Progenitor cell of endocrine pancreas (in vitro differentiated cells): ENCODE measurements at places on chromosomes 2 and 18. TPM values are rescaled to one million over a fixed set of nuclear protein-coding genes. Genes with fewer than 3 reads are reported as not detected.
A peak's percentile ranks its signal among the peaks of the same experiment; 100 is the strongest.

CPLX4 gene
- not detected in 2 replicates for total RNA-seq

DNA sequence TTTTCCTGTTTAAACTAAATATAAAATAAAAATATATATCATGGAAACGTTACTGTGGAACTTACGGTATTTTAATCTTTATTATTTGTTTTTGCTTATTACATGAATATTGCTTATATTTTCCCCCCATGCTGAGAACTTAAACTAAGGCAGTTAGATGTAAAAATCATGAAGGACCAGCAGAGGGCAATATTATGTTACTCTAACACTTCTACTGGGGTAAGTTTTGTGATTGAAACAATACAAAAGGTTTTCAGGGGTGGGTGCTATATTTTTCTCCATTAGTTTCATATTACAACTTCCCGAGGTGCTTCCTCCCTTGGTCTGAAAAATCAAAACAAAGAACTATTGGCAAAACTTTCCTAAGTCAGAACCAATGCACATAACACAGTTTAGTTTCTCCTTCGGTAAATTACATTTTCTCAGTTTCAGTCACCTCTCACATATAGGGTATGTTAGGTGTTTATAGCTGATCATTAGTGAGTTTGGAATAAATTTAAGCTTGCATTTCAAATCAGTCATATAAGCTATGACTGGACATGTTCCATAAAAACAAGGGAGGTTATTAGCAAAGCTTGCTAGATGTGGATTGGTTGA lies 54.8 kb downstream of the ZNF407 start:
- no peaks in the 10 kb centered on the region for H3K27me3 ChIP-seq
- H3K36me3 ChIP-seq, result no peaks in the 10 kb centered on the region
- H3K27ac ChIP-seq, result no peak overlapping the region
- H3K4me3 ChIP-seq, result no peak overlapping the region

DES gene
- total RNA-seq, result not detected in 2 replicates

GRCh38 chr18:78429127-78430108 lies 550.2 kb upstream of the SALL3 start:
- H3K4me3 ChIP-seq, result no peak overlapping the region
- no peak overlapping the region for H3K27ac ChIP-seq
- no peaks in the 10 kb centered on the region for H3K4me1 ChIP-seq
- peaks cover 9% of the 10 kb centered on the region for H3K27me3 ChIP-seq

CRYGD gene
- total RNA-seq, result not detected in 2 replicates

PROM2 gene
- 14.2 and 16.9 TPM in 2 replicates for total RNA-seq

- H3K27me3 ChIP-seq, result peaks cover 24% of the 10 kb centered on the region
- no peak for DNase-seq
- peaks cover 18% of the 10 kb centered on the region for H3K4me1 ChIP-seq
- no peak overlapping the region for H3K27ac ChIP-seq
Measured at GRCh38 chr2:44779793-44780192, 161.7 kb upstream of the SIX3 start.

CPO gene
- 0.24 TPM in 1 of 2 replicates, not detected in the other for total RNA-seq

GRCh38 chr18:13810950-13811485 lies 12.9 kb upstream of the MC5R start:
- H3K36me3 ChIP-seq, result no peaks in the 10 kb centered on the region
- peaks cover 29% of the 10 kb centered on the region for H3K4me1 ChIP-seq
- no peak overlapping the region for H3K4me3 ChIP-seq
- DNase-seq, result no peak
- no peak overlapping the region for H3K27ac ChIP-seq

- DNase-seq, result no peak
- H3K27me3 ChIP-seq, result peaks cover 32% of the 10 kb centered on the region
- no peaks in the 10 kb centered on the region for H3K36me3 ChIP-seq
- H3K4me3 ChIP-seq, result no peak overlapping the region
- no peak overlapping the region for H3K27ac ChIP-seq
Measured at GRCh38 chr2:27080603-27080936, 2.2 kb downstream of the EMILIN1 start.

BOLL gene
- 0.22 and 0.51 TPM in 2 replicates for total RNA-seq

- no peak overlapping the region for H3K27ac ChIP-seq
- H3K27me3 ChIP-seq, result no peaks in the 10 kb centered on the region
- no peaks in the 10 kb centered on the region for H3K4me1 ChIP-seq
- DNase-seq, result no peak
- peaks cover 25% of the 10 kb centered on the region for H3K36me3 ChIP-seq
- no peak overlapping the region for H3K4me3 ChIP-seq
Measured at GRCh38 chr2:241254904-241255351, 60.5 kb downstream of the HDLBP start.

DNA sequence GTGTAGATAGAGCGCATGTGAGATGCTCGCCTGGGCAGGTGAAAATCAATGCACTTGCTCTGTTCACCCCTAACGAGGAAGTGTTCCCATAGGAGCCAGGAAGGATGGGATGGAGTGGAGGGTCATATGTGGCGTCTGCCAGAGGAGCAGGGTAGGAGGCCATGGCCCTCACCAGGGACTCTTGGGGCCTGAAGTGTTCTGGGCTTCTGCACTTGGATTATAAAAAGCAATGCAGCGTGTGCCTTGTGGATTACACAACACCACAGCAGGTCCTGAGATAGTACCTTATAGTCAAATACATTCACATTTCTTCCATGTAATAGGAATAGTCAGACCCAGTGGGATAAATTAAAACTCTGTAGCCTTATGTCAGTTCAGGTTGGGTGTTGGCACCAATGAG lies 100.1 kb downstream of the CABLES1 start:
- no peak overlapping the region for H3K4me3 ChIP-seq
- no peak overlapping the region for H3K27ac ChIP-seq

TGFBRAP1 gene
- 19.7 and 20.0 TPM in 2 replicates for total RNA-seq

GRCh38 chr18:23580677-23581367 lies 5.5 kb downstream of the NPC1 start:
- no peak for DNase-seq
- H3K27ac ChIP-seq, result no peak overlapping the region
- peaks cover 24% of the 10 kb centered on the region for H3K4me1 ChIP-seq
- H3K4me3 ChIP-seq, result no peak overlapping the region
- no peaks in the 10 kb centered on the region for H3K27me3 ChIP-seq
- H3K36me3 ChIP-seq, result peaks cover 9% of the 10 kb centered on the region

- no peak for DNase-seq
- no peaks in the 10 kb centered on the region for H3K27me3 ChIP-seq
- no peak overlapping the region for H3K4me3 ChIP-seq
- H3K36me3 ChIP-seq, result no peaks in the 10 kb centered on the region
- H3K4me1 ChIP-seq, result no peaks in the 10 kb centered on the region
- H3K27ac ChIP-seq, result no peak overlapping the region
Measured at GRCh38 chr18:40006634-40007033, 1948.4 kb upstream of the PIK3C3 start.

CIB4 gene
- total RNA-seq, result not detected in 2 replicates

DLGAP1 gene
- 16.7 and 18.3 TPM in 2 replicates for total RNA-seq

EVX2 gene
- total RNA-seq, result not detected in 2 replicates

TSGA10 gene
- total RNA-seq, result 12.3 and 13.8 TPM in 2 replicates

GRCh38 chr2:28544922-28545589 lies 49.2 kb downstream of the PLB1 start:
- peaks cover 12% of the 10 kb centered on the region for H3K4me1 ChIP-seq
- H3K36me3 ChIP-seq, result no peaks in the 10 kb centered on the region
- H3K27ac ChIP-seq, result peak overlapping the region; percentile 59
- H3K4me3 ChIP-seq, result no peak overlapping the region
- DNase-seq, result no peak

GRCh38 chr2:127155947-127156346 lies 49.0 kb upstream of the BIN1 start:
- no peaks in the 10 kb centered on the region for H3K36me3 ChIP-seq
- H3K4me3 ChIP-seq, result no peak overlapping the region
- no peak for DNase-seq
- H3K27ac ChIP-seq, result no peak overlapping the region
- peaks cover 11% of the 10 kb centered on the region for H3K27me3 ChIP-seq

- no peak overlapping the region for H3K27ac ChIP-seq
- peaks cover 10% of the 10 kb centered on the region for H3K4me1 ChIP-seq
Measured at GRCh38 chr18:39945076-39945475, 2010.0 kb upstream of the PIK3C3 start.

DNA sequence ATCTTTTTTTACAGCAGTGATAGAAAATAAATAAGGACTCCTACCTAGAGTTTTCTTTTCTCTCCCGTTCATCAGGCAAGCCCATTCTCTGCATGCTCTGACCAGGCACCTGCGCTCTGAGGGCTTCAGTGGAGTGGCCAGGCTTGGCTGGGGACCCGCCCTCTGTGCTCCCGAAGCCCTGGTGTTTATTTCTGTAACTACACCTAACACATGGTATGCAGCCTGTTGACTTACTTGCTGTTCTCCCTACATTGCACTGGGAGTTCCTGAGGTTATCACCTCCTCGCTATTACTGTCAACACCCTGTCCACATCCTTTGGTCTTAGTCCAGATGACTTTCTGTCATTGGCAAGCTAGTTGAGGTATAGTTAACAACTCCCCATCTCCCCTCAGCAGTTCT lies 317.7 kb downstream of the LPIN1 start:
- H3K36me3 ChIP-seq, result no peaks in the 10 kb centered on the region
- H3K27ac ChIP-seq, result no peak overlapping the region
- H3K4me3 ChIP-seq, result no peak overlapping the region
- H3K4me1 ChIP-seq, result no peaks in the 10 kb centered on the region
- no peak for DNase-seq

CHRNA1 gene
- not detected in 2 replicates for total RNA-seq

SLC19A3 gene
- 34.3 and 36.4 TPM in 2 replicates for total RNA-seq

FIGLA gene
- total RNA-seq, result not detected in 2 replicates

DNA sequence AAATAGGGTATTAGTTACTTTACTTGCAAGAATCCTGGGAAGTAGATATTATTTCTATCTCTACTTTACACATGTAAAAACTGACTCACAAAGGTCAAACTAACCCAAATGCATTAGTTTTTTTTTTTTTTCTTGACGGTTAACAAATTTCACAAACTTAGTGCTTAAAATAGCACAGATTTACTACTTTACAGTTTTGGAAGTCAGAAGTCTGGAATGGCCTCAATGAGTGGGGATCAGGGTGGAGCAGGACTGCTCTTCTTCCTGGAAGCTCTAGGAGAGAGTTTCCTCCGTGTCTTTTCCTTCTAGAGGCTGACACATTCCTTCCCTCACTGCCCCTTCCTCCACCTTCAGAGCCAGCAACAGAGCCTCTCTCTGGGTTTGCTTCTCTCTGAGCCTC lies 117.2 kb downstream of the COL6A3 start:
- H3K4me3 ChIP-seq, result no peak overlapping the region
- H3K36me3 ChIP-seq, result no peaks in the 10 kb centered on the region
- H3K27ac ChIP-seq, result no peak overlapping the region
- DNase-seq, result no peak
- peaks cover 38% of the 10 kb centered on the region for H3K27me3 ChIP-seq
- no peaks in the 10 kb centered on the region for H3K4me1 ChIP-seq

- H3K36me3 ChIP-seq, result no peaks in the 10 kb centered on the region
- no peak for DNase-seq
Measured at GRCh38 chr2:221034973-221035372, 537.1 kb downstream of the EPHA4 start.

GRCh38 chr2:83017366-83018090 lies 1441.6 kb downstream of the SUCLG1 start:
- no peak for DNase-seq
- H3K27ac ChIP-seq, result no peak overlapping the region
- no peak overlapping the region for H3K4me3 ChIP-seq
- H3K36me3 ChIP-seq, result no peaks in the 10 kb centered on the region

- peaks cover 1% of the 10 kb centered on the region for H3K4me1 ChIP-seq
- DNase-seq, result no peak
- peaks cover 27% of the 10 kb centered on the region for H3K27me3 ChIP-seq
- H3K4me3 ChIP-seq, result no peak overlapping the region
- no peaks in the 10 kb centered on the region for H3K36me3 ChIP-seq
Measured at GRCh38 chr2:109105113-109105512, 23.9 kb upstream of the SH3RF3 start.

DNA sequence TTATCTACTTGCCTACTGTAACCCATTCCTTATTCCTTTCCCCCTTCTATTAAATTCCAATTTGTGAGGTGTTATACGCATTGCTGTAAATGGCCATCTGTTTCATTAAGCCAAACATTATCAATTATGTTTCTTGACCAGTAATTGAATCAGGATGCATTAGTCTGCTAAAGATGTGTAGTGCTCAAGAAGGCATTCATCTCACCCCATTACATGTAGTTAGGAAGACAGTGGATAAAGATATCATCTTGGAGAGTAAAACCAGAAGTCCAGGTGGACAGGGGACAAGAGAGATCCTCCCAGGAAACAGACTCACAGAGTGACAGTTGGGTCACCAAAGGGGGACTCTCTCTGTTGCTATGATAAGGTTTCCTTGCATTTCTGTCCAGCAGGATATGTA lies 73.3 kb upstream of the FAM98A start:
- H3K27ac ChIP-seq, result no peak overlapping the region
- H3K4me1 ChIP-seq, result no peaks in the 10 kb centered on the region
- no peak overlapping the region for H3K4me3 ChIP-seq
- no peaks in the 10 kb centered on the region for H3K27me3 ChIP-seq

DNA sequence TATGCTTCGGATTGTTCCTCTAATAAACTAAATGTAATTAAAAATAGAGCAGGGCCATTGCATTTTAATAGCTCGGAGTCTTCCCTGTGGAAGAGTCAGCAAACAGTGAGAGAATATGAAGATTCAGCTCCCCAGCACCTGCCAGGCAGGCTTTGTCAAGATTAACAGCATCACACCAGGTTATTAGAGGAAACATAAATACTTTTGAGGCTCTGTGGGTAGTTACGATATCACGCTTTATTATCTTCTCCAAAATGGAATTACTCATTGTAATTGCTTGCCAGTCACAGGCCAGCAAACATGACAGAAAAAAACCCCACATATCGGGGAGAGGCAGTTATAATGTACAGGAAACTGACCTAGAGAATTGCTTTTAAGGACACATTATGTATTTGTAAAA lies 303.9 kb downstream of the CPS1 start:
- H3K27ac ChIP-seq, result no peak overlapping the region
- H3K36me3 ChIP-seq, result no peaks in the 10 kb centered on the region
- H3K4me1 ChIP-seq, result peaks cover 2% of the 10 kb centered on the region
